ENCODE measurements at places on chromosomes 13 and 19. TPM values are rescaled to one million over a fixed set of nuclear protein-coding genes. Genes with fewer than 3 reads are reported as not detected.

Gene SELENOV
- 6.5 TPM for total RNA-seq

DNA sequence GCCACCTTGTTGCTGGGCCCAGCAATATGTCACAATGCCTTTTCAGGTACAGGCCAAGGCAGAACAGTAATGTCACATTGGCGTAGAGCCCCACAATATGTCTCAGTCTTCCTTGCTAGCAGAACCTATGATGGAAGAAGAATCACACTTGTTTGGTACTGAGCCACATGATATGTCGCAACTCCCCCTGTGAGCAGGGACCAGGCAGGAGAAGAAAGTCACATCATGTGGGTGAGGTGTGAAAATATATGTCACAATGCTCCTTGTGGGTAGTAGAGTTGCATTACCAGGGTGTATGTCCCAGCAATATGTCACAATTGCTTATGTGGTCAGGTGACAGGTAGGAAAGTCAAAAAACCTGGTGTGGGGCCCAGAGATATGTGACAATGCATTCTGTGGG is 7.1 kb upstream of the ZNF91 start:
- peaks cover 13% of the 10 kb centered on the region for H3K4me1 ChIP-seq
- H3K27ac ChIP-seq: no peak overlapping the region
- H3K4me3 ChIP-seq: no peak overlapping the region
- peaks cover 11% of the 10 kb centered on the region for H3K36me3 ChIP-seq

GRCh38 chr13:100798739-100799361 is 124.3 kb upstream of the TMTC4 start:
- no peak for DNase-seq
- no peak overlapping the region for H3K27ac ChIP-seq
- no peaks in the 10 kb centered on the region for H3K27me3 ChIP-seq
- peaks cover 16% of the 10 kb centered on the region for H3K4me1 ChIP-seq

DNA sequence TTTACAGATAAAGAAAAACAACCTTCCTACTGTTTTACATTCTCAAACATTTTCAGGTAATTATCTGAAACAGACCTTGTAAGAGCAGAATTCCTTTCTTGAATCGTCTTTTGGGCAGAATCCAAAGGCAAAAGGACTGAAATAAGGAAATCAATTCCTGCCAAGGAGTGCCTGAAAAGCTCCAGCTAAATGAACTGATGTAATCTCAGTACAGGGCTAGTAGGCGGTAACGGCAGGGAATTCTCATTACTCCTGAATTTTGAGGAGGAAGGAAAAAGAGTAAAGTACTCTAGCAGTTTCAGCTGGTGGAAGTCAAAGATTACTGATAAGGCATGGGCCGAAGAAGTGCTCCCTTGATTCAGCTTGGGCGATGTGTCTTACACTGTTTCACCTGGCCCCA is 168.4 kb downstream of the PCDH9 start:
- no peaks in the 10 kb centered on the region for H3K36me3 ChIP-seq
- H3K27me3 ChIP-seq: no peaks in the 10 kb centered on the region
- H3K27ac ChIP-seq: no peak overlapping the region
- no peak for DNase-seq
- H3K4me1 ChIP-seq: peaks cover 13% of the 10 kb centered on the region

DNA sequence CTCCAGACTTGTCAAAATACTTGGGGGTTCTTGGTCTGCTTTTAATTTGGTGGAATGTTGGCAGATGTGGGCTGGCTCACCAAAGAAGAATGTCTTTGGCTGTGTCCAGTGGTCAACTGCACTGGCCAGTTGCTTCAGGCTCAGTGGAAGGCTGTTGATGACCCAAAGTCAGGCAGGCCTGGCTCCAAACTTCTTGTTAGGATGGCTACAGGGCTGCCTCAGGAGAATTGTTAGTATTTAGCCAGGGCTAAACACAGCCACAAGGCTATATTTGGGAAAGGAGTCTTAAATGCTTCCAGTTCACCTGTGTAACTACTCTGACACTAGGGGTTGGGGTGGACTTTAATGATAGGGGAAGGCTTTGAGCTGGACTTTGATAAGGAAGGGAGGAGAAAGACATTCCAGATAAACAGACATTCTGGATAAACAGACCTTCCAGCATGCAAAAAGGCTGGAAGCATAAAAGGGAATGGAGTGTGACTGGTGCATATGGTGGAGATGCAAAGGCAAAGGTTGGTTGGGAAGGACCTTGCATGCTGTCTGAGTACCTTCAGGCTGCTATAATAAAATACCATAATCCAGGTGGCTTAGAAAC is 116.8 kb downstream of the FOXO1 start:
- H3K27me3 ChIP-seq: no peaks in the 10 kb centered on the region
- H3K4me1 ChIP-seq: peaks cover 5% of the 10 kb centered on the region
- H3K36me3 ChIP-seq: no peaks in the 10 kb centered on the region
- H3K27ac ChIP-seq: no peak overlapping the region

- no peaks in the 10 kb centered on the region for H3K27me3 ChIP-seq
- H3K4me3 ChIP-seq: no peak overlapping the region
- H3K36me3 ChIP-seq: peaks cover 47% of the 10 kb centered on the region
- no peak overlapping the region for H3K27ac ChIP-seq
- no peaks in the 10 kb centered on the region for H3K4me1 ChIP-seq
Observed at GRCh38 chr13:113643593-113643992, 14.4 kb downstream of the ATP4B start.

- no peak overlapping the region for H3K4me3 ChIP-seq
- H3K36me3 ChIP-seq: peaks cover 6% of the 10 kb centered on the region
- peak overlapping the region; percentile 97 for H3K27ac ChIP-seq
- DNase-seq: peak; percentile 40
- no peaks in the 10 kb centered on the region for H3K27me3 ChIP-seq
Observed at GRCh38 chr13:108155185-108156106, 59.9 kb downstream of the LIG4 start.

Gene F10
- total RNA-seq: 30.2 TPM

GRCh38 chr13:44744880-44745633 is 168.9 kb upstream of the TSC22D1 start:
- no peak overlapping the region for H3K27ac ChIP-seq
- no peaks in the 10 kb centered on the region for H3K27me3 ChIP-seq
- DNase-seq: no peak
- H3K36me3 ChIP-seq: no peaks in the 10 kb centered on the region
- no peak overlapping the region for H3K4me3 ChIP-seq

DNA sequence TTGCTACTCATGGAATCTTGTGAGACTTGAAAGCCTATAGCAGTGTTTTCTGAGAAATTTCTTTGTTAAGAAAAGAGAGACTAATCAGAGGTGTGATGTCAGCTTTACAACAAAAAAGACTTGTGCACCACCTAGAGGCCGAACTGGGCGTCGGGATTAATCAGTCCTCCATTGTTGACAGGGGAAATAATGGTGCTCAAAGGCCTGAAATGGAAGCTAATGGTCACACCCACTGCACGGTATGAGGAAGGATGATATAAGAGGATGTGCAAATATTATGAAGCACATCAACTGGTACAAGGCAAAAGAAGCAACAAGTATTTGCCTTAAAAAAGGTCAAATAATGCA is 480.2 kb upstream of the MIR17HG start:
- peaks cover 11% of the 10 kb centered on the region for H3K4me1 ChIP-seq
- H3K27ac ChIP-seq: no peak overlapping the region
- no peaks in the 10 kb centered on the region for H3K27me3 ChIP-seq
- no peak overlapping the region for H3K4me3 ChIP-seq
- peaks cover 1% of the 10 kb centered on the region for H3K36me3 ChIP-seq

GRCh38 chr19:2969104-2969504 is 8.3 kb upstream of the TLE6 start:
- DNase-seq: peak; percentile 30
- H3K4me3 ChIP-seq: peak overlapping the region; percentile 9
- no peaks in the 10 kb centered on the region for H3K27me3 ChIP-seq
- H3K27ac ChIP-seq: peak overlapping the region; percentile 90
- peaks cover 8% of the 10 kb centered on the region for H3K4me1 ChIP-seq

Gene ELANE
- not detected for total RNA-seq

Gene PPP1R13L
- total RNA-seq: 27.2 TPM

Gene ZNF444
- 135 TPM for total RNA-seq

Measured in progenitor cell of endocrine pancreas (in vitro differentiated cells).